GM12891 (cell line): ENCODE measurements at places on chromosomes 1 and 21.

DNA sequence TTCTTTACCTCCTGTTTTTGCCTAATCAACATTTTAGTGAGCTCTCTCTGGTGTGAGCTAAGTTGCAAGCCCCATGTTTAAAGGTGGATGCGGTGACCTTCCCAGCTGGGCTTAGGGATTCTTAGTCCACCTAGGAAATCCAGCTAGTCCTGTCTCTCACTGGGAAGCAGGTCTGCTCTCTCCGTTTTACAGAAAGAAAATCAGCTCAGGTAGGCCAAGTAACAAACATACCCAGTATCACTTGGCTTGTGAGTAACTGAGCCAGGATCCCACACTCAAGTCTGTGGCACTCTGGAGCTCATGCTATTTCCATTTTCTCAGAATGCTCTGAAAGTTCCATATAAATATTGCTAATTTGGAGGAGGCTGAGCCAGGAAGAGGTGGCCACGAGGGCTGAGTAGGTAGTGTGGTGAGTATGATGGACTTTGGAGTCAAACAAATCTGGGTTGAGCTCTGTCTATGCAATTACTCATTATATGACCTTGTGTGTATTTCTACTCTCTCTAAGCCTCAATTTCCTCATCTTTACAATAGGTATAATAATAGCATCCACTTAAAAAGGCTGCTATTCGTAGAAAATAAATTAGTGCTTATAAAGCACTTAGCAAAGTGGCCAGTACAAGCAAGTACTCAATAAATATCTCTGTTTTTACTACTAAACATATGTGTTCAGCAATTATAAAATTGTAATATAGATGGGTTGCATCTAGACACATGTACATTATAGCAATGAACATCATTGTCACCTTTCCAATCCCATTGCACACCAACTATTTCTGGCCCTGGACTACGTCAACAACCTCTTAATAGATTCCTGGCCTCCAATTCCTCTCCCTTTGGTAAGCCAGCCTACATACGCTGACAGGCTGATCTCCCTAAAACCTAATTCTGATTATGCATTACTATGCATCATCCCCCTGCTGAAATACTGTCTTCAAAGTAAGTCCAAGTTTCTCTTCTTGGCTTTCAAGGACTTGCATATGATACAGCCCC, 32.7 kb upstream of the DHCR24 start:
- no peak for DNase-seq

DNA sequence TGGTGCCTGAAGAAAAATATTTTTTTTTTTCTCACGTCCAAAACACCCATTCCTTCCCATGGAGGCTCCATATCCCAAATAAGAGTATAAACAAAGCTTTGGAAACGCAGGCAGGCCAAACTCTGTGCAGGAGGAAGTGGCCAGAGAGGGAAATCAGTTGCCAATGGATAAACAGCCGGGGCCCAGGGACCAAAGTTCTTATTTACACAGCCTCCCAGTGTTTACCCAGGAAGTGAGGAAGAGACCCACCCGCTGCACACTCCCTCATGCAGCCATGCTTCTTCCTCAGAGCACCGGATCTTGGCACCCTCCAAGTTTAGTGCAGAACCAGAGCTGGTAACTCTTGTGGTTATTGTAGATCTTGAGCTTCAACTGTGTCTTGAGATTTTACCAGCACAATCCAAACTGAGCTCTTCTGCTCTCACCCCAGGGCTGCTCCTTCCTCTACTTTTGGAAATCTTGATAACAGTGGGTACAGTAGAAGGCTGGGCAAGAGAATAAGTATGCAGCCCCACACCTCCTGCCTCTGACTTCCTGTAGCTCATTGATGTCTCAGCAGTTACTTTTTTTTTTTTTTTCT, 14.2 kb downstream of the MARCKSL1 start:
- no peak for DNase-seq

GRCh38 chr1:41400225-41400624, 39.0 kb downstream of the FOXO6 start:
- DNase-seq: no peak

DNA sequence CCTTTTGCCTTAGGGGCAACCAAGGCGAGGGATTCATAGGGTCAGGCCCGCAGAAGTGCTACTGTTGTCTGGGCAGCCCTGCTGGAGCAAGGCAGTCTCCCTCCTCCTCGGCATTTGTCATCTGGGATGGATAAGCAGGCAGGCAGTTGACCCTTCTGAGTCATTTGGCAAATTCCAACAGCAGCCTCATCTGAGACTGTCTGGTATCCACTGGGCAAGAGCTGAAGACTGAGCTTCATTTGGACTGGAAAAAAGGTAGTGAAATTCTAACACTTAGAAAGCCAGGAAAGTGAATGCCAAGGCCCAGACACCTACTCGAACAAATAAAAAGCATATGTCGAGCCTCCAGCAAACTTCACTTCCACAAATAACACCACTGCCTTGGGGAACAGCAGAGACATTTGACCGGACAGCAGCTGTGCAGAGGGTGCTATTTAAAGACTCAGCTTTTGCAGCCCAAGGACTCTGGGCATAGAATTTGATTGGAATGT, 4.0 kb upstream of the ZBTB40 start:
- no peak for DNase-seq

GRCh38 chr1:231485029-231485784, 43.3 kb upstream of the TSNAX start:
- no peak for DNase-seq

GRCh38 chr1:200029822-200030152, 2.3 kb downstream of the NR5A2 start:
- DNase-seq: no peak

DNA sequence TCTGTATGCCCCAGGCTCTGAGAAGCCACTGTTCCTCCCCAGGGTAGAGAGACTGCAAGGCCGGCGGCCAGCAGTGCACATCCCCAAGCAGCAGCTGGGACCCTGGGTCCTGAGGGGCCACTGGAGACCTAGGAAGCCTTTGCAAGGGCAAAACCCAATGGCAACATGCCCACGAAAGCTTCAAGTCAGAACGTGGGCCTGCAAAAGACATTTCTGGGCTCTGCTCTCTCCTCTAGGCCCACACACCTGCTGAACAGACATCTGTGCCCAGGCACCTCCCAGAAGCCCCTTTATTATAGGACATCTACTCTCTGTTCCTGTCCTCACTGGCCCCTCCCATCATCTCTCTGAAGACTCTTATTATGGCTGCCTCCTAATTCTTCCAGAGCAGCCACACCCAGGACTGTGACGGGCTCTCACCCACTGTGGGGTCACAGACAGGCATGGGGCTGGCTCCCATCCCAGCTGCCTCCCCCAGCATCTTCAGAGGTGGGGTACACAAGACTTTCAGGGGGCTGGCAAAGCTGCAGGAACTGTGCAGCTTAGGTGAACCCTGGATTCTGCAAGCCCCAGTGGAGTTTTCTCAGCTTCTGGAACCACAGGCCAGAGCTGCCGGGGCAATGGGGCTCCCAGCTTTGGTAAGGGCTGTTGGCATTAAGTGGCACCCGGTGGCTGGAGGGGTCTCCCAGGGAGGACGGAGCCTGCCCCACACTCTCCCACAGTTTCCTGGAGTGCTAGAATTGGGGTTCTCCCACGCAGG, 12.6 kb downstream of the TRIM11 start:
- DNase-seq: no peak

DNA sequence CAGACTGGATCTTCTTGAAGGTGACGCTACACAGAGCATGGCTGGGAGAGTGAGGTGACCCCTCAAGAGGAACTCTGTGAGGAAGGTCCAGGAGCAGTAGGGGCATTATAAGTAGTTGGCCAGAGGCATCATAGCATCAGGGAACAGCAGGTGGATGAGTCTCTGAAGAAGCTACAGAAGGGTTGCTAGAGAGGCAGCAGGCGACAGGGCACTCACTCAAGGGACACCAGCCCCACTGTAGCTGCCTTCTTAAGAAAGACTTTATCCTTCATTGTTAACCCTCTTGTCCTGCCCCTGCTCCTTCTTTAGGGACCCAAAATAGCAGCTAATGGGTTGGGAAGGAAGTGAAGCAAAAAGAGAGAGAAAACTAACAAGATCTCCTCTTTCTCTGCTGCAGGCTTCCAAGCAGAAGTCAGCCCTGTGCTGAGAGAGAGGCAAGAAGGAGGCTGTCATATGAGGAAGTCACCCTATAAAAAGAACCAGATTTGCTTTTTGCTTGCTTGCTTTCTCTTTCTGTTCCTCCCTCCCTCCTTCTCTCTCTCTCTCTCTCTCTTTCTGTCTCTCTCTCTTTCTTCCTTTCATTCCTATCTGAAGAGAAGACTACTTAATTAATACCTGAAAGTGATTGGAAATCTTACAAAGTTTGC, 7.7 kb upstream of the CD5L start:
- no peak for DNase-seq

GRCh38 chr1:9233241-9233941, 1.2 kb upstream of the H6PD start:
- no peak for DNase-seq

GRCh38 chr1:215780139-215780538, 213.0 kb downstream of the KCTD3 start:
- no peak for DNase-seq

- no peak for DNase-seq
These were observed 4.6 kb upstream of the CTPS1 start for GRCh38 chr1:40974945-40975344.

DNA sequence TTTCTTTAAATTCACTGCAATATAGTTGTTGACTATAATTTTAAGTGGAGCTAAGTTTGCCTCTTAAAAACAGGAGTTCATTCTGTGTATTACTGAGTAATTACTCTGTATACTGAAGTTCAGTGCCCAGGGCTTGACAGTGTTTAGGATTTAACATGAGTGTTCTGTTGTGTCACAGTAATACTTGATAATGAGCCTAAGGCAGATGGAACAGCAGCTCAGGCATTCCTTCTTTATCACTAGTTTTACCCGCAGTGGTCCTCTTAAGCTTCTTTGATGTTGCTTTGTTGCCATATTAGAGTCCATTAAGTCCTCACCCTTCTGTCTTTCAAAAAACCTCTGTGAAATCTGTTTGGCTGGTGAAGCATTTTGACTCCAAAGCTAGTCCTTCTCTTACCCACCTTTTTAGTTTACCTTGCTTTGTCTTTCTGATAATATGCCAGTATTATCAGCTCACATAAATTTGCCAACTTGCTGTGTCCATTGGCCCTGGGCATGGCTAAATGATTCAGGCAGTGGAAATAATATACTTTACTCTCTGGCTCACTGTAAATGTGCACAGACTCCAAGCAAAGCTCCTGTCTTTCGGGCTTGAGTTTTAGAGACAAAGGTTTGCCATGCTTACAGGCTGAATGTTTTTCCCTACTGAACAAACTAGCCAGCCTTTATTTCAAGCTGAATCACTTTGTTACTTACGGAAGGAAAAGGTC, 17.7 kb downstream of the HIPK1 start:
- DNase-seq: no peak

- no peak for DNase-seq
These were observed 147.5 kb downstream of the CASZ1 start for GRCh38 chr1:10648689-10649516.

GRCh38 chr1:162080472-162081015, 11.1 kb downstream of the NOS1AP start:
- DNase-seq: no peak

- no peak for DNase-seq
These were observed 111.2 kb upstream of the PROX1 start for GRCh38 chr1:213876531-213876930.

- no peak for DNase-seq
These were observed 86.1 kb downstream of the PTGER3 start for GRCh38 chr1:70961374-70961975.

DNA sequence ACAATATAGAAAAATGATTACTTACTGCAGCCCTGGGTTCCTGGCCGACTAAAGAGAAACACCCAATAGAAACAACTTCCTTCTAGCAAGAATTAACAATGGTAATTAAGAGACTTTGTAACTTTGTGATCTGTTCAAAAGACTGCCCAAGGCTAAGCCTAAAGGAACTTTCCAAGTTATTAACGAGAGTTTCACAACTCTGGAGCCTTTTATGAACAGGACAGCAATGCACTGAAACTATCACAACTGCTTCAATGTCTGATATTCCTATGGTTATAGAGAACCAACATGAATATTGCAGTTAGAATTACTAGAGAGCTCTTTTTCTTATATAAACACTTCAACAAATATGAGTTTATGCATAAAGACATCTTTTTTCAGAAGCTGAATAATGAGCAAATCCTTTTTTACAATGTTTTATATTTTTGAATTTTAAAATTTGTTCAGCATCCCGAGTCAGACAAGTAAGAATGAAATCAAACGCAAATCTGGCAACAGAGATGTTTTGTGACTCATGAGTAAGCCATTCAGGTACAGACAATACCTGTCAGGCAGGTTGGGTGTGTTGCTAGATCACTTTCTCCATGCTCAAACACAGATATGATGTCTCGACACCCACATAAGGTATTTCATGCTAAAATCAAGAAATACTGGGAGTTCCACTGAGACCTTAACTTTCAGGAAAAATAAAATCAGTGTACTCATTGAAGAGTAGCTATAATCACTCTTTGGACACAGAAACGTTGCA, 22.2 kb upstream of the KCNJ15 start:
- no peak for DNase-seq

- DNase-seq: no peak
These were observed 9.6 kb downstream of the UMODL1 start for GRCh38 chr21:42080788-42081083.

GRCh38 chr1:107704911-107705310, 260.1 kb downstream of the VAV3 start:
- DNase-seq: no peak

DNA sequence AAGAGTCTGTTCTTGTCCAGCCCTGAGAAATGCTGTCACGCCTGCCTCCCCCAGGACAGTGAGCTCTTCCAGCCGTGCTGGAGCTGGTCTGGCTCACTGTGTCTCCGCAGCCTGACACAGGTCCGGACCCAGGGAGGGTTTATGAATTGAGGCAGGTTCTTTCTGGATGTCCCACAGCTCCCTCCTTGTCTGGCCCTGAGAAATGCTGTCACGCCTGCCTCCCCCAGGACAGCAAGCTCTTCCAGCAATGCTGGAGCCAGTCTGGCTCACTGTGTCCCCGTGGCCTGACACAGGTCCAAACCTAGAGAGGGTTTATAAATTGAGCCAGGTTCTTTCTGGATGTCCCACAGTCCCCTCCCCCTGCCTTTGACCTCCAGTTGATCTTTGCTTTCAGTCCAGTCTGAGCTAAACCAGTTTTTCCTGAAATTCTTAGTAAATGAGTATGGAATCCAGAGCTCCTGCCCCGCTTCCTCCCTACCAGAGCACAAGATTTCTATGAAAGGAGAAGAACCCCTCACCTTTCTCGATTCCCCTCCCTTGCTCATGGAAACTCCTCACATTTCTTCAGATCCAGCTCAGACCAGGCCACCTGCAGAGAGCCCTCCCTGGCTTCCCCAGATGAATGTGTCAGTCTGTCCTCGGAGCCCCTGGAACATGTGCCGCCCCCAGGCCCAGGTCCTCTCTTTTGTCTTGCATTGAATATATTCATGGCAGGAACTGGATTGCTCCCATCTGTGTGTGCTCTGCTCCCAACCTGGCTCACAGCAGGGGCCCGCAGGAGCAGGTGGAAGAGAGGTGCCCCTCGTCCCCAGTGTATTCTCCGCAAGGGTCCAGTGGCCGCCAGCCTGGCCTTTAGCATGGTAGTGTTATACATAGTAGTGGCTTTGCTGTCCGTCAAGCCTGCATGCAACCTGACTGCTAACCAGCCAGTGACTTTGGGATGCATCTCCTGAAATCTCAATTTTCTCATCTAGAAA, 116.3 kb downstream of the EPHB2 start:
- no peak for DNase-seq

- DNase-seq: no peak
These were observed 1.3 kb upstream of the PBXIP1 start for GRCh38 chr1:154957091-154957657.

GRCh38 chr1:82160036-82160435, 359.3 kb downstream of the ADGRL2 start:
- DNase-seq: no peak
